Activated CD4-positive, alpha-beta T cell treated with anti-CD3 and anti-CD28 coated beads, Interleukin-2, amount 10 ng/mL, durations not matched to agents 24 days and 14 days (primary cell): ENCODE measurements at places on chromosomes 13 and 19. TPM values are rescaled to one million over a fixed set of nuclear protein-coding genes. Genes with fewer than 3 reads are reported as not detected.

GRCh38 chr13:109840201-109840892 lies 54.0 kb upstream of the IRS2 start:
- peaks cover 7% of the 10 kb centered on the region for H3K27me3 ChIP-seq
- no peak overlapping the region for H3K27ac ChIP-seq
- no peak for DNase-seq
- H3K4me1 ChIP-seq: peaks cover 8% of the 10 kb centered on the region
- H3K36me3 ChIP-seq: no peaks in the 10 kb centered on the region
- H3K4me3 ChIP-seq: no peak overlapping the region

GRCh38 chr19:12052497-12053169 lies at the start of gene ZNF878:
TSS of gene ZNF878 (minus strand) at chr19:12052961. CDS start at chr19:12052801, 160 bp downstream.
- peaks cover 2% of the 10 kb centered on the region for H3K27me3 ChIP-seq
- peaks cover 3% of the 10 kb centered on the region for H3K36me3 ChIP-seq
- peak; percentile 76 for DNase-seq
- H3K27ac ChIP-seq: peak within 1 kb of the TSS; percentile 62
- peaks cover 5% of the 10 kb centered on the region for H3K4me1 ChIP-seq

DNA sequence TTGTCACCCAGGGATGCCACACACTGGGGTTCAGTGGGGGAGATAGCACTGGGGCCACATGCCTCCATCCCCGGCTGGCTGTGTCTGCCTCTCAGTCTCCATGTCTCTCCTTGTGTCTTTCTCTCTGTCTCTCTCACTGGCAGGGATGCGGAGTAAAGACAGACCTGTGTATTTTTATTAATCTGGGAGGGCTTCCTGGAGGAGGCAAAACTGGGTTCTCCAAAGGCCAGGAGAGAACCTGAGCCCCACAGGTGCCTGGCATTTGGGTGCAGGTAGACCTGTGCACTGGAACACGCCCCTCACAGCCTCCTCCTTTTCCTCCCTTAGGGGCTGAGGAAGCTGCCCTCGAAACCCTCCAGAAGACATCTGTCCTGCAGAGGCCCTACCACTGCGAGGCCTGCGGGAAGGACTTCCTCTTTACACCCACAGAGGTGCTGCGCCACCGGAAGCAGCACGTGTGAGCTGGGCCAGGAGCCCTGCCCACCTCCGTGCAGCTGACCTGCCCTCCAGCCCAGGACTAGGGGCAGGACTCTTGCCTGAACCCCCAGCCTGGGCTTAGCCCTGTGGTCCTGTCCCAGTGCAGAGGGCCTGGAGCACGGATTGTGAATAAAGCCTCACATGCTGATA lies 32.7 kb downstream of the DHX34 start:
- H3K27me3 ChIP-seq: no peaks in the 10 kb centered on the region
- peak overlapping the region; percentile 10 for H3K27ac ChIP-seq
- peaks cover 25% of the 10 kb centered on the region for H3K36me3 ChIP-seq
- H3K4me3 ChIP-seq: no peak overlapping the region

GRCh38 chr19:4014541-4015491 lies 7.3 kb downstream of the PIAS4 start:
- no peak overlapping the region for H3K4me3 ChIP-seq
- H3K27me3 ChIP-seq: no peaks in the 10 kb centered on the region
- peak overlapping the region; percentile 15 for H3K27ac ChIP-seq

DNA sequence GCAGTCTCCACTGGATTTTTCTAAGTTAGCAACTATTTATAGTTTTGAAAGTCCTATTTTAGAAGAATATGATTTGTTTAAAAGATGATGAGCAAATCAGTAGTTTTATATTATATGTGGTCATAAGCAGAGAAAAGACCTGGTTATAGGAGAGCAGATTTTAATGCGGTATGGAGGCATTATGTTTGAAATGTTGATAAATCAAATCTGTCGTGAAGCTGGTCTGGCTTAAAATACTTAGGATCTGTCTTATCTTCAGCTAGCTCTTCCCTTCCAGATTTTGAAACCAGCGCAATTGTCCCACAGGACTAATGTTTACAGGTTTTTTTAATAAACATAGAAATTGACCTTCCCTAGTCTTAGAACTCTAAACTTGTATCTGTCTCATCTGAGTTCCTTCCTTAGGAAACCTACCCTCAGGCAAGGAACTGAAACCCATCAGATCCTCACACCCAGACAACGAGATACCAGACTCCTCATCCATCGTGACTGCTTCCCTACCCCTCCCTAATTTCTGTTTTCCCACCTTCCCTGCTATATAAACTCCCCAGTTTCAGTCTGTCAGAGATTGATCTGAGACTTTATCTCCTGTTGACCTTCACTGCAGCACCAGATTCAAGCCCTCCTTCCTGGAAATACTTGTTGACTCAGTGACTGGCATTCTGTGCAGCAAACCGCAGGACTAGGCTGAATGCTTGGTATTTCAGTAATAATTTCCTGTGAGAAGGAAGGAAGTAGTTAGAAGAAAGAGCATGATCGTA lies 37.8 kb upstream of the CXCL17 start:
- DNase-seq: peak; percentile 70
- H3K27ac ChIP-seq: peak overlapping the region; percentile 57
- H3K36me3 ChIP-seq: peaks cover 3% of the 10 kb centered on the region
- peaks cover 15% of the 10 kb centered on the region for H3K4me1 ChIP-seq

DNA sequence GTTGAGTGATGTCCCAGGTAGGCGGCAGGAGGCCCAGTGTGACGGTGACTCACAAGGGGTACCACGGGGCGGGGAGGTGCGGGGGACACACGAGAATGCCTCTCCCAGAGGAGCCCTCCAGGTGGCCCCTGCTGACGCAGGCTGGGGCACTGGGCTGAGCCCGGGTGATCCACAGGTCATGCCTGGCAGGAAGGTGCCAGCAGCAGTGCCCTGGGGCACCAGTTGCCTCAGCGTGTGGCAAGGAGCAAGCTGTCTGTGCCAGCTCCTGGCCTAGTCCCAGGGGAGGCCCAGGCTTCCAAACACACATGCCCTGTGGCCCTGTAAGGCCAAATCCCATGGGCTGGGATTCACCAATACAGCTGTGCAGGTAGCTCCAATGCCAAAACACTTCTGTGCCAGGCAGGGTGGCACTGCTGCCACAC lies 28.0 kb downstream of the AKT2 start:
- H3K4me1 ChIP-seq: peaks cover 7% of the 10 kb centered on the region
- H3K4me3 ChIP-seq: no peak overlapping the region
- peaks cover 34% of the 10 kb centered on the region for H3K36me3 ChIP-seq
- no peak overlapping the region for H3K27ac ChIP-seq

- H3K27ac ChIP-seq: no peak overlapping the region
- H3K4me1 ChIP-seq: no peaks in the 10 kb centered on the region
- no peak overlapping the region for H3K4me3 ChIP-seq
- no peaks in the 10 kb centered on the region for H3K36me3 ChIP-seq
Measured at GRCh38 chr13:97928301-97928700, 25.2 kb upstream of the IPO5 start.

GRCh38 chr13:42116225-42116624 lies 67.8 kb downstream of the DGKH start:
- H3K4me1 ChIP-seq: peaks cover 9% of the 10 kb centered on the region
- no peaks in the 10 kb centered on the region for H3K36me3 ChIP-seq
- H3K4me3 ChIP-seq: no peak overlapping the region
- H3K27me3 ChIP-seq: no peaks in the 10 kb centered on the region
- H3K27ac ChIP-seq: no peak overlapping the region

DNA sequence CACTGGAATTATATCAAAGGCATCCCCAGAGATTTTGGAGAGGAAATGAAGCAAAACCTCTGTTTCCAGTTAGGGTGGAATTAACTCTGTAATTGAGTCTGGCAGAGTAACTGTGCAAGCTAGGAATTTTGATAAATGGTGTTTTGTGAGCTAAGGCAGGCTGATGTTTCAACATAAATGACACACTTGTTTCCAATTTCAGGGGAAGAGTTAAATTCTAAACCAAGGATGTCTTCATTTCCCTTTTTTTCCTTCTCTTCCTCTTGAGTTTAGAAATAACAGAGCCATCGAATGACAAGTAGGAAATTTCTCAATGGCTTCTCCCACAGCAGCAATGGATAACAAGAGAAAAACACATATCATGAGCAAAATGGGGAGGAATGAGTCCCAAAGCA lies 131.2 kb downstream of the IRS2 start:
- H3K27ac ChIP-seq: no peak overlapping the region
- DNase-seq: no peak
- H3K27me3 ChIP-seq: peaks cover 2% of the 10 kb centered on the region
- H3K36me3 ChIP-seq: no peaks in the 10 kb centered on the region
- H3K4me3 ChIP-seq: no peak overlapping the region

DNA sequence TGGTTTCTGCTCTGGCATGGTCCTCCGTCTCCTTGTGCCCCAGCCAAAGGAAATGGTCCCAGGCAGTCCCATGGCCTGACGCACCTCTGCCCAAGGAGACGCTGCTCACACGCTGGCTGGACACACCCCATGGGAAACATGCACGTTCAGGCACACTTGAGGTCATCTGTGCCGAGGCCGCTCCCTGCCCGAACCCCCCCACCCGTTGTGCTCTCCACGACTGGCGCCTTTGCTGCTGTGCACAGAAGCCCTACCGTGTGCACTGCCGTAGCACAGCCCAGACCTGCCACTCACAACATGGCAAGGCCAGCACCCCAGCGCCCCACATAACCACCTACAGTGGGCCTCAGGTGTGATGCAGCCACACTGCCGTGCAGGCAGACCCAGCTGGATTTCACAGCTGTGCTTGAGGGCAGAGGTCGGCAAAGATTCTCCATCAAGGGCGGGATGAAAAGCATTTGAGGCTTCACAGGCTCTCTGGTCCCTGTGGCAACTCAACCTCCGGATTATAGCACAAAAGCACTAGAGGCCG lies 65.7 kb downstream of the SPACA7 start:
- H3K4me1 ChIP-seq: no peaks in the 10 kb centered on the region
- no peak overlapping the region for H3K27ac ChIP-seq
- peak; percentile 39 for DNase-seq

- no peaks in the 10 kb centered on the region for H3K4me1 ChIP-seq
- H3K27me3 ChIP-seq: peaks cover 60% of the 10 kb centered on the region
- DNase-seq: no peak
- no peak overlapping the region for H3K27ac ChIP-seq
- no peaks in the 10 kb centered on the region for H3K36me3 ChIP-seq
Measured at GRCh38 chr13:23599083-23599925, 29.1 kb downstream of the TNFRSF19 start.

- H3K27me3 ChIP-seq: no peaks in the 10 kb centered on the region
- H3K4me3 ChIP-seq: no peak overlapping the region
- H3K27ac ChIP-seq: no peak overlapping the region
- no peak for DNase-seq
Measured at GRCh38 chr13:77660841-77661250, 36.6 kb upstream of the SLAIN1 start.

DNA sequence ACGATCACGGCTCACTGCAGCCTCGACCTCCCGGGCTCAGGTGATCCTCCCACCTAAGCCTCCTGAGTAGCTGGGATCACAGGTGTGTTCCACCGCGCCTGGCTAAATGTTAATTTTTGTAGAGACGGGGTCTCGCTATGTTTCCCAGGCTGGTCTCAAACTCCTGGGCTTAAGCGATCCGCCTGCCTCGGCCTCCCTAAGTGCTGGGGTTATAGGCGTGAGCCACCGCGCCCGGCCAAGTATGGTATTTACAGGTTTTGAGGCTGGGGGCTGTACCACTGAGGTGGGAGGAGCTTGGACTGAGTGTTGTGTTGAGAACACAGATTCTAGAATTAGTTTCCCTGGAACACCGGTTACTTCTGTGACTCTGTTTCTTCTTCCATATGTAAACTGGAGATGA lies 452 bp upstream of the PPM1N start:
- H3K27me3 ChIP-seq: peaks cover 29% of the 10 kb centered on the region
- H3K36me3 ChIP-seq: peaks cover 8% of the 10 kb centered on the region
- DNase-seq: no peak
- peak overlapping the region; percentile 76 for H3K4me3 ChIP-seq
- peaks cover 36% of the 10 kb centered on the region for H3K4me1 ChIP-seq
- no peak overlapping the region for H3K27ac ChIP-seq

The FOSB gene
- total RNA-seq: 11.3 TPM in 2 replicates

The EDDM13 gene
- total RNA-seq: 0.59 and 0.98 TPM in 2 replicates

The DAND5 gene
- total RNA-seq: 0.12 TPM in 1 of 2 replicates, not detected in the other

The CBY2 gene
- not detected in 2 replicates for total RNA-seq

The SOHLH2 gene
- not detected in 2 replicates for total RNA-seq

The ATP4A gene
- total RNA-seq: not detected in 2 replicates
